HT1080 (cell line): ENCODE measurements at places on chromosomes 3 and 15. TPM values are rescaled to one million over a fixed set of nuclear protein-coding genes. Genes with fewer than 3 reads are reported as not detected.

The RAD51 gene
- 10.9 and 17.7 TPM in 2 replicates for total RNA-seq

DNA sequence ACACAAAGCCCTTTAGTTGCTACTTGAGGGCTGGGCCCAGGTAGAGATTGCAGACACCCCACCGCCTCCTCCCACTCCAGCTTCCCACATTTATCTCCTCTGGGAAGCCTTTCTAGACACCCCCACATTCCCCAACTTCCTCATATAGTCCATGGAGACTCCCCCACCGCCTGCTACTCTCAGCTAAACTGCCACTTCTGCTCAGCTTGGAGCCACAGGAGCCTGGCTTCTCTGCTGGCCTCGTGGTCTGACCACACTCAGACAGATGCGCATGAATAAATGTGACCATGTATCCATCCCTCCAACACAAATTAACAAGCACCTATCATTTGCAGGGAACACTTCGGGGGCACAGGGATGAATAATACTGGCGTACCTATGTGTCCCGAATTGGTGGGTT lies 10.5 kb upstream of the ACSBG1 start:
- no peak for DNase-seq

- peak; percentile 78 for DNase-seq
Observed at GRCh38 chr3:12706504-12707253, 42.8 kb upstream of the RAF1 start.

DNA sequence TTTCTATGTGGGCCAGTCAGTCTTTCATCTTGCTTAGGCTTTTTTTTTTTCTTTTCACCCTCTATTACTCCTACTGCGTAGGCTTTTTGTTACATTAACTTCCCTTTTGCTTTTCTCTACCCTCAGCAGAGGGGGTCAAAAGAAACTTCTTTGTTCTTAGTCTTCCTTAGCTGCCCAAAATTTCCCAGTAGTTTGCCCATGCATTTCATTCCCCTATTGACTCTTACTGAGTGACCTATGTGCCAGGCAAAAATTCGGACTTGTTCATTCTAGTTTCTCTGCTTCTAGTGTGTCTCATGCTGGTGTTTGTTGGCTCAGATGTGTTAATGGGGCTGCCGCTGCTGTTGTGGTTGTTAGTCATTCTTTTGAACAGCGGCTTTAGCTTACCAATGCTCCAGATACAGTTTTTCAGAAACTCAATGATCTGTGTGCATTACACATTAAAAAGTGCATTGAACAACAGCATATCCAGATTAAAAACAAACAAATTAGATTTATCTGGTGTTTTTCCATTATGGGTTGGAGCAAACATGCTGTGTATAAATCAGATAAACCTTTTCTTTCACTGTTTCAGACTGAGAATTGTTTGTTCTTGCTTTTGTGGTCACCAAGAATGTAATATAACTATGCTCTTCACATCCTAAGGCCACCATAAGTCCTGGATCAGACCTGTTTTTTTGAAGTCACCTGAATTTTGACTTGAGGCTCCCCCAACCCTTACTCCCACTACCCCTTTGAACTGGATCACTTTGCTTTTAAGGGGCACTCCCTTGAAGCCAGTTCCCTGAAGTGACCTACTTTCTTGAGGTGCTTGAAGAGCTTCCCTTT lies 43.1 kb downstream of the PDE8A start:
- DNase-seq, result peak; percentile 83

DNA sequence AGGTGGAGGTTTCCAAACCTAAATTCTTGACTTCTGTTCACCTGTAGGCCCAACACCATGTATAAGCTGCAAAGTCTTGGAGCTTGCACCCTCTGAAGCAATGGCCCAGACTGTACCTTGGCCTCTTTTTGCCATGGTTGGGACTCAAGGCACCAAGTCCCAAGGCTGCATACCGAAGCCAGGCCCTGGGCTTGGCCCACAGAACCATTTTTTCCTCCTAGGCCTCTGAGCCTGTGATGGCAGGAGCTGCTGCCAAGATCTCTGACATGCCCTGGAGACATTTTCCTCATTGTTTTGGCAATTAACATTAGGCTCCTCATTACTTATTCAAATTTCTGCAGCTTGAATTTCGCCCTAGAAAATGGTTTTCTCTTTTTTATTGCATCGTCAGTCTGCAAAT lies 297.9 kb downstream of the OXSM start:
- DNase-seq, result no peak
